ENCODE measurements at places on chromosomes 7 and 10.

- no peak for DNase-seq
Observed at GRCh38 chr7:40470091-40470592, 335.3 kb downstream of the SUGCT start.

- DNase-seq: no peak
Observed at GRCh38 chr10:49631975-49632374, 18.1 kb downstream of the CHAT start.

GRCh38 chr10:107490389-107490788, 325.9 kb upstream of the SORCS1 start:
- DNase-seq: no peak

DNA sequence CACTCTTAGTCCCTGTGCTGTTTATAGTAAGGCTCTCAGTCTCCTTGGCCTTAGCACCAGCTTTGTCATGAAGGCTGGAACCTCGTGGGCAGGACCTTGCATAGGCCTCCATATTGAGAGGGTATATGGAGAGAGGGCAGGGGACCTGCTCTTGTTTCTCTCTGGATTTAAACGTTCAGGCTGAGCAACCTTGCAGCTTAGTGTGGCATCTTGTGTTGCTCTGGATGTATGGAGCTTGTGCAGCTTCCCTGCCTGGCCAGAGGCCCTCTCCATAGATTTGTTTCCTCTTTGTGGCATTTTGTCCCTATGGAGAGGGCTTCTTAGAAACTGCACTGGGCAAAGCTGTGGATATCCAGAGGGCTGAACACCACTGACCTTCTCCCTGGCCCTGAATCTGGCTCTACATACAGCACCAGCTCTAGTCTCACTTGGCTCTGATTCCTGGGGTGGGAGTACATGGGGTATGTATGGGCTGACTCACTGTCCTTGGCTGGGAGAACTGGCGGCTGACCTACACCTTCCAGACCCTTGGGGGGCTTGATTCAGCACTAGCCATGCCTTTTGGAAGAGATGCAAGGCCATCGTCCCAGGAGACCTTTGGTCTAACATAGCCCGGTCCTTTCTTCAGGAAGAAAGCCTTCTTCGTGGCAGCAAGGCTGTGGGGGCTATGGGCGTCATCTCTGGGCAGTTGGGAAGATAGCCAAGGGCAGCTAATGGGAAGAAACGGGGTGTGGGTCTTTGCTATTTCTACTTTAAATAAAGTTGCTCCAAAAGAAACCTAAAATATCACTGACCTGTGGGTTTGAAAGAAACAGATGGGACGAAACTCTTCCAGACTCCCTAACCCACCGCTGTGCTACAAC, 30.5 kb downstream of the ITPRIP start:
- no peak for DNase-seq

- peak; percentile 64 for DNase-seq
Observed at GRCh38 chr10:96720422-96721206, at the start of gene PIK3AP1. Gene PIK3AP1, minus strand, starts transcription at chr10:96720514. Its CDS starts 120 bp downstream, at chr10:96720394.

- DNase-seq: no peak
Observed at GRCh38 chr10:67772894-67773511, 65.0 kb downstream of the DNAJC12 start.

GRCh38 chr10:117137031-117137910, 799 bp downstream of the VAX1 start:
- DNase-seq: no peak

- no peak for DNase-seq
Observed at GRCh38 chr7:26580064-26580591, 284.3 kb downstream of the SKAP2 start.

GRCh38 chr10:96333101-96333500, 25.7 kb downstream of the OPALIN start:
- no peak for DNase-seq

DNA sequence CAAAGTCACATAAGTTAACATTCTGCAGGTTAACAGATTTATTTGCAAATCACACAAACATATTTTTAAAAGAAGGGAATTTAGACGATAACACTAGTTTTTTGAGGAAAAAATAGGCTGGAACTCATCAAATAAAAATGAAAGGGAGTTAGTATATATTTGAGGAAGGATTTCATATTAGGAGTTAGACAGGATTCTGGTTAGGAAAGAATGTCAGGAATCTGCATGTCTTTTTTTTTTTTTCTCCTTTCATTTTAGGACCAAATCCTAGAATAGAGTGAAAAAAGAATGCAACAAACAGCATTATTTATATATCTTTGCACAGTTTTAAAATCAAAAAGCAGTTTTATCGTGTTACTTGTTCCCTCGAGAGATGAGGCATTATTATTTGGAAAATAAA, 8.9 kb upstream of the TRDMT1 start:
- DNase-seq: no peak

DNA sequence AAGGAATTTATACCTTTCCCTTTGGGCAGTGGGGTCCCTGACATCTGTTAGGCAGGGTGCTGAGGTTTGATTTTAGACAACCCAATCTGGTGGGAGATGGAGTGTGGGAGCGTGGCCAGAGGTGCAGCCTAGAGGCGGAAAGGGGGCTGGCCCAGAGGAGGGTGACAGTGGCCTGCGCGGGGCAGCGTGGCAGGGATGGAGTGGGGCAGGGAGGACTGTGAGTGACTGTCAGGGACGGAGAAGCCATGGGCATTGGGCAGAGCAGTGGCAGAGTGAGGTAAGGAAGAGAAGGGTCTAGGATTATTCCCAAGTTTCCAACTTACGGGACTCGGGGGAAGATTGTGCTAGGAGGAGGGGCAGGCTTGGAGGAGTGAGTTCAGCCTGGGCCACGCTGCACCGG, 181.9 kb downstream of the CCDC3 start:
- DNase-seq: no peak

DNA sequence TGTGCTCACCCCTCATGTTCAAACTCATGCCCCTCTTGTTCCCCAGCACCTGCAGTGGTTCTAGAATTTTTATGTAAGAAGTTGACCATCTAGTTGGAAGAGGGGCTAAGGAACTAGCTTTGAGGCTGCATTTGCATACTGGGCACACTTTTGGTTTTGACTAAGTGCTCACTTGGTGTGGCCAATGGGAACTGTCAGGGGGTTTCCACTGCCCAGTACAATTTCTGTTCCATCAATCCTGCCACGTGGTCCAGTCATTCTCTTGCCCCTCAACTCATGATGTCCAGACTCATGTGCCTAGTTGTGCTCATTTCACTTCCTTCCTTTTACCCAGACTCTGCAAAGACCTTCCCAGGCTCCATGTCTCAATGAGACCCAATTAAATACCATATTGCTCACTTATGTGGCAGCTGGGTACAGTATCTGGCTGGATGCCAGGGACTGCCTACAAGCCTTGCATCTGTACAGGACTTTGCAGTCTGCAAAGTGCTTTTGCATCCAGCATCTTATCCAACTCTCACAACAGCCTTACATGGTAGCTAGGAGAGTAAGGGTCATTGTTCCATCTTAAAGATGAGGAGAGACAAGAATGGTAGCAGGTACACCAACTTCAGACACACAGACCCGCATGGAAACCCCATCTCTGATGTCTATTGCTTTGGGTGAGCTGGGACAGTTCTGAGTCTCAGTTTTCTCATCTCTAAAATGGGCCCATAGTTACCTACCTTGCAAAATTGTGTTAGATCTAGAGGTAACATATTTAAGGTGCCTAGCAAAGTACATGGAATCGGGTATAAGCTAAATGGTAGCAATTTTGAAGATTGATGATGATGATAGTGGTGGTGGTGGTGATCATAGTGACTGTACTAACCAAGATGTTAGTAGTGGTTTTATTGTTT, 30.1 kb upstream of the KCNMA1 start:
- DNase-seq: no peak

DNA sequence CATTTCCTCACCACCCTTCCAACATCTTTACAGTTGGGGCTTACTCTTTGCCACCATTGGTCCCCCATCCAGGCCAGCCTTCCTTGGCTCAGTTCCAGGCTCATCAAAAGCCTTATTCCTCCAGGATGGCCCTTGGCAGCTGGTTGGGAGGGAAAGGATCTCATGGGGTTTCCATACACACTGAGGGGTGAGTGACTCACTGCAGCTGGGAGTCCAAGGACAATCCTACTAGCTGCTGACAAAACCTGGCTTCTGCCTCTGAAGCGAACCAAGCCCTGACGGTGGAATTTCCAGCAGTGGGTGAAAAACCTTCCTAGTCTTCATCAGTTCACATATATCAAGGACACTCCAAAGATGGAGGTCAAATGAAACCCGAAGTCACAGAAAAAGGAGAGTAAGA, 22.9 kb downstream of the CRHR2 start:
- DNase-seq: no peak

DNA sequence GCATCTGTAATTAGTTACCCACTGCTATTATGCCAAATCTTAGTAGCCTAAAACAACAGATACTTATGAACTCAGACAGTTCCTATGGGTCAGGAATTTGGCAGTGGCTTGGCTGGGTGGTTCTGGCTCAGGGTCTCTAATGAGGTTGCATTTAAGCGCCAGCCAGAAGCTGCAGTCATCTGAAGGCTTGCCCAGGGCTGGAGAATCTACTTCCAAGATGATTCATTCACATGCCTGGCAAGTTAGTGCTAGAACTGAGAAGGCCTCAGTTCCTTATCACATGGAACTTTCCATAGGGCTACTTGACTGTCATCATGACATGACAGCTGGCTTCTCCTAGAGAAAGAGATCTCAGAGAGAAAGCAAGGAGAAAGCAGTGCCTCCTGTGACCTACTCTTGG, 121.3 kb downstream of the AVL9 start:
- DNase-seq: no peak

DNA sequence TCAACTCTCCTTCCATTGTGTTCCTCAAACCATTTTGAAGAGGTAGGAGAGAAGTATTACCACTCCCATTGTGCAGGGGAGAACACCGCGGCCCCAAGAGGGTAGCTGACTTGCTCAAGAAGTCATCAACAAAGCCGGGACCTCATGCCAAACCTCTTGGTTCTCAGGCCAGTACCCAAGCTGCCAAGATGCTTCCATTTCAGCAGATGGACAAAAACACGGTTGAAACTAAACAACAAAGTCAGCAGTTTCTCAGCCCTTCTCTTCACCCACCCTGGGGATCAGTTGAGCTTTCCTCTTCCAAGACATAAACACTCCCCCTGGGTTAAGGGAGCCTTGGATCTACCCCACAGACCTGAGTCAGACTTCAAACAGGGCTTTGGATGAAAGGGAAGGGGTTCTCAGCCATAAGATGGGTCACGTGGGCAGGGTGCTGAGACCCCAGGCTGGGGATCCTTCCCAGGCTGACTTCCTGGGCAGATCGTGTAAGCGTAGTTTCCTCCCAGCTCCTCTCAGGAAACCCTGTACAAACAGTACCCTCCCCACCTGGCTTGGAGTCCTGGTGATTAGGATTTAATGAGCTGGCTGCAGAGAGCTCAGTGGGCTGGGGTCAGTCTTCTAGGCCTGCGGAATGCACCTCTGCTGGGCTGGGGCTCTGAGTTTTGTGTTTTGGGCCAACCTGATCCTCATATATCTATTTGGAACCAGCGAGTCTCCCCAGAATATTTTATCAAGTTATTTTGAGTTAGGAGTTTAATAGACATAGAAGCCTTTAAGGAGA, 27.3 kb downstream of the EMX2 start:
- DNase-seq: no peak

- no peak for DNase-seq
Observed at GRCh38 chr7:94355454-94355853, 39.2 kb upstream of the COL1A2 start.

- no peak for DNase-seq
Observed at GRCh38 chr10:98055841-98056516, 25.6 kb upstream of the CRTAC1 start.

All from activated CD4-positive, CD25-positive, alpha-beta regulatory T cell treated with anti-CD3 and anti-CD28 coated beads, Interleukin-2, amount 50 U/mL, for 72 hours (primary cell).